ENCODE measurements at places on chromosomes 7 and 10.

DNA sequence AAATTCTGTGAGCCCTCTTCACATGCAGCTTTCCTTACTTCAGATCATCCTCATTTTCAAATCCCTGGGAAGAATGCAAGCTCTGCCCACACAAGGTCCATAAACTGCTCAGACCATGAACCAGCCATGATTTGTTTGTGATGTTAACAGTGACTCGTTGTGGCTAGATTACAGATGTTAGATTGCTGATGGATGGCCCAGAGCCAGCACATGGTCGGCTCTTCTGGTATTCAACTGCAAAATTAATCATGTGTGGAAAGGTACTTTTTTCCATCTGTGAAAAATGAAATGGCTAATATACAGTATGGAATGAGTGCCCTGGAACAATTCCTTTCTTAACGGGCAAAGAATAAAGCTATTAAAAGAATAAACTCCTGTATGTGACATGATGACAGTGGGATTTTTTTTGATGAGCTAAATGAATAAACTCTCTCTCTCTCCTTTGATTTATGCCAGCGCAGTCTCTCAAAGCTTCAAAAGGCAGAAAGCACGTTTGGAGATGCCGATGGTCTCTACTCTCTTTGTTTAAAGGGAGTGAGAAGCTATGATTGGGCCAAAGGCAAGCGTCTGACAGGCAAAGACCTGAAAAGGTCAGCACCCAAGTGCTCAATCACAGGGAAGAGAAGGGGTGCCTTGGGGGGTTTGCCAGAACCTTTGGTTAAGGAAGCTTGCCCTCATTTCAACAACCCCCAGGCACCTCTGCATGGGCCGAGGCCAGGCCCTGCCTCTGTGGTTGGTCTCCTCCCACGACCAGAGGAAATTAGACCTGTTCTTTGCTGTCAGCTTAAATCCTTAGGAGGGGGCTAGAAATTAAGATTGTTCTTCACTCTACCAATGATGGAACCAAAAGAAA lies 444.0 kb upstream of the NFE2L3 start:
- DNase-seq = no peak

DNA sequence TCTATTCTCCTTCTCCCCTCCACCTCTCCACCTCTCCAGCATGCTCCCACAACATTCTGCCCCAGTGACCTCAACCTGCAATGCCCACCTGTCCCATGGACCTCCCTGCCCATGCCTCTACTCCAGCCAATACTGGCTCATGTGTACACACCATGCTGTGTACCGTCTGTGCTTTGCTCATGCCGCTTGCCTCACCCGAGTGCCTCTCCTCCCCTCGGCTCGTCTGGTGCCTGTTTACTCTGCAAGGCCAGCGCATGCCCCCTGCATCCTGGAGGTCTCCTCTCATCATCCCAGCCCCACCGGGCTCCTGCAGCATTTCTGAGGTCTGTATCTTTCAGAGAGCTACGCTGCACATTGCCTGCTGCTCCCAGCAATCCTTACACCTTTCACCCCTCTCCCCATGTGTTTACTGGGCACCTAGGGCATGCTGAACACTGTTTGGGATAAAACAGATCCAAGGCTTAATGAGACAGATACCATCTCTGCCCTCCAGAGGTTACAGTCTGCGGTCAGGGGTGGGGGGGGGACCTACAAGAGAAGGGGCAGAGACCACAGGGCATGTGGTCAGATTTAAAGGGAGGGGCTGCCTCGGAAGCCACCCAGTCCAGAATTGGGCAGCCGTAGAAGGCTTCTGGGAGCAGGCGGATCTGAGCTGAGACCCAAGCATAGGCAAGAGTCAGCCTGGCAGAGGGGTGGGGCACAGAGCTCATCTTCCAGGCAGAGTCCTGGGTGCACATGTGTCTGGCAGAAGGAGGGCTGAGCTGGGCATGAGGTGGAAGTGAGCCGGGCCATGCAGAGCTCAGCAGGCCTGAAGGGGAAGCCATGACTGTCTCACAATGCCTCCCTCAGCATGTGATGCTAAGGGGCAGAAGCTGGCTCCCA lies 29.6 kb upstream of the PSAP start:
- DNase-seq = no peak

- no peak for DNase-seq
These were observed 752 bp downstream of the THSD7A start for GRCh38 chr7:11831156-11831735.

DNA sequence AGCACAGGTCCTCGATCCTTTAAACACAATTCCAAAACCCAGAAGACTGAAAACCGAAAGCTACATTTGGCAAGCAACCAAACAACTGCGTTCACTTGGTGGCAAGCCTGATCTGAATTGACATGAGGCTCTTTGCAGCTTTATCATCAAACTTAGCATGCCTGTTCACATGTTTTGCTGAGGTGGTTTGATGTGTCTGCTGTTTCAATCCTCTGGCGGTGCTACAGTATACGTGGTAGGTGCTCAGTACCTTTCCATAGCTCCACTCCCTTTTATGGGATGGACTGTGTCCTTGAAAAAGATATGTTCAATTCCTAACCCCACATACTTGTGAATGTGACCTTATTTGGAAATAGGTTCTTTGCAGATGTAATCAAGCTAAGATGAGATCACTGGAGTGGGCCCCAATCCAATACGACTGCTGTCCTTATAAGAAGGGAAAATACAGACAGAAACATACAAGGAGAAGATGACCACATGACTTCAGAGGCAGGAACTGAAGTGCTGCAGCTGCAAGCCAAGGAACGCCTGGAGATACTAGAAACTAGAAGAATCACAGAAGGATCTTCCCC lies 33.4 kb downstream of the CCDC6 start:
- peak; percentile 91 for DNase-seq

- DNase-seq = peak; percentile 34
These were observed 69.0 kb downstream of the VIPR2 start for GRCh38 chr7:159075563-159076238.

GRCh38 chr7:70856901-70857630 lies 274.9 kb upstream of the GALNT17 start:
- peak; percentile 36 for DNase-seq

DNA sequence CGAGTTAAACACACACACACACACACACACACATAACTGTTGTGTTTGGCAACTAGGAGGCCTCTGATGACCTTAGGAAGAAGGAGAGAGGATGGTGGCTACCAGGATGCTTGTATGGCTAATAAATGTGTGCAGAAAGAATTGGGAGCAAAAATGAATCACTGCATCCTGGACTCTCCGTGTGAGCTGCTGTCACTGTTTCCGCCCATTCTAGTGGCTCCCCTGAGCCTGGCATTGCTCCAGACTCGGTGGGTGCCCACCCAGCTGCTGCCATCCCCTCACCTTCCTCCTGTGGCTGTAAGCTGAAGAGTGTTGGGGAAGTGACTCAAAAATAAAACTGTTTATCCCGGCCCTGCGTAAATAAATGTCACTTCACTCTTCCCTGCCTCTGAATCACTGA lies 149.5 kb upstream of the MINDY3 start:
- no peak for DNase-seq

DNA sequence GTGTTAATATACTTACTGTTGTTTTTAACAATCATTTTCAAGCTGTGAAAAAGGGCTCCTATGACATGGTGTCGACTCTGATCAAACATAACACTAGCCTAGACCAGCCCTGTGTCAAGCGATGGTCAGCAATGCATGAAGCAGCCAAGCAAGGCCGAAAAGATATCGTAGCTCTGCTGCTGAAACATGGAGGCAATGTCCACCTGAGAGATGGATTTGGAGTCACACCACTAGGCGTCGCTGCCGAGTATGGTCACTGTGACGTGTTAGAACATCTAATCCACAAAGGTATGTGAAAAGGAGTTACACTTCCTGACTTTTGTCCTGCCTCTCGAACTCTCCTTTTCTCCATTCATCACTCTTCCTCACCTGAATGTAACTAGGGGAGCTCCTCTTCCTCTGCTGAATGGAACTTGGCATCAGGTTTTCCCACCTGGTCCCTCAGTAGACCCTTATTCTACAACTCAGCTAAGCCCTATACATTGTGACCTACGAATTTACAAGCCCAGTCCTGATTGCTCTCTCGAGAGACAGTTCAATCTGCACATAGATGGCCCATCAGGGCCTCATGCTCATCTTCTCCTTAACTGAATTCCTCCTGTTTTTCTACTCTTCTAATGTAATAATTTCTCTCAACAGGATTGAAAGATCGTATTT lies 23.0 kb downstream of the ASB15 start:
- DNase-seq = no peak

GRCh38 chr10:97210543-97210960 lies 24.8 kb upstream of the SLIT1 start:
- peak; percentile 71 for DNase-seq

DNA sequence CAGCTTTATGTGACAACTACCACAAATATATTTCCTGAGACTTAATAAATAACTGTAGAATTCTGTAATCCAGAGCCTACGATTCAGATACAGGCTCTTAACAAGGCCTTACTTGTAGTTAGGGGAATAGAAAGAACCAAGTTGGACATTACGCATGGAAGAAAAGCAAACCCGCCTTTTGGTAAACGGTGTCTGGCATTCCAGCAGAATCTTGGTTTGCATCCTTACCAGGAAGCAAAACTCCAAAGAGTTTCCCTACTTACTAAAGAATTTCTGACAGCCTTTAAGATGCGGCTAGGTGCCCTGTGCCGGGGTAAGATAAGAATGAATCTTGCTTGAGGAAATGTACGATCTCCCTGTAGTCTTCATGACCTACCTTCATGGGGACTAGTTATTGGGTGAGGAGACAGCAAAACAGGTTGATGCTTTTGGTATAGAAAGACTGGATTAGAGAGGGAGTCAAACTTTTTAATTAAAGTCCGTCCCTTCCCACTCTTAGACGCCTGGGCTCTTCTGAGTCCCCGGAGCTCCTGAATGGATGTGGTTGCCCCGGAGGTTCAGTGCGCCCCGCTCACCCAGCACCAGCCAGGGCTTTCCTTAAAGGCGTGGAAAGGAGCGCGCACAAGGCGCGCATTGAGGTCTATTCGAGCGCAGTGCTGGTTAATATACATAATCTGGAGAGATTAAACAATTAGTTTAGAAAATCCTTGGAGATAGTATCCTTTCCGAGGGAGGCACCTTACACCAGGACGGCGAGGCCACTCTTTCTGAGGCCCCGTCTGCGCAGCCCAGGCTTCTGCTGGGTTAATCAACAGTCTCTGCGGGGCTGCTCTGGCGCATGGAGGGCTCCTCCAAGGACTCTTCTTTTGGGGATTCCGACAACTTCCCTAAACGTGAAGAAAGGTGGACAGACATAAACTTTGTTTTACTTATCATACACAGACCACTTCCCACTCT lies 11.5 kb downstream of the PTF1A start:
- DNase-seq = no peak

DNA sequence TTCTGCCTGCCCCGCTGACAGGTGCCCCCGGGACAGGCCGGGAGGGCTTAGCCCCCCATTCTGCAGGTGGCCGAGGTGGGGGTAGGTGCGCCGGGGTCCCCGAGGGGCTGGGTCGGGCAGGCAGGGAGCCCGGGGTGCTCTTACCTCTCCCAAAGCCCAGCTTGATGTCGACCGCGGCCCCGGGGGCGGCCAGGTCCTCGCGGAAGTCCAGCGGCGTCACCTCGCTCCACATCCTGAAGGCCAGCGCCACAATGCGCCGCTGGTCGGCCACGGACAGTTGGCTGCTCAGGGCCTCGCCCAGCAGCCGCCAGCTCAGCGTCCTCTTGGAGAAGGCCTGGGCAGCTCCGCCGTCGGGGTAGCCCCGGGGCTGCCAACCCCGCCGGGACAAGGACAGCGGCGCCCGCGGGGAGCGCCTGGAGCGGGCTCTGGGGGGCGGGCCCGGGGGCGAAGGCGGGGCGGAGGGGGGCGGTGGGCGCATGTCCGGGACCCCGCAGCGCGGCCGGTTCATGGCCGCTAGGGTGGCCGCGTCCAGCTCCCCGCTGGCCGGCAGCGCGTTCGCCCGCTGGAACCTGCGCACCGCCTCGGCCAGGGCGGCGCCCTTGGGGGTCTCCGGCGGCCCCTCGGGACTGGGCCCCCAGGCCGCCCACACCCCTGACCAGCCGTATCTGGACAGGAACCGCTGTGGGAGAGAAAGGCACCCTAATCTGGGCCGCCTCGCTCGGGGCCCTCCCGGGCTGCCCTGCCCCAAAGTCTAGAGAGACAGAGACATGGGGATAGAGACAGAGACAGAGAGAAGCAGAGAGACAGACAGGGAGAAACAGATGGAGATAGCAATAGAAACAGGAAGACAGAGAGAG lies 1.7 kb downstream of the MMP21 start:
- no peak for DNase-seq

- DNase-seq = no peak
These were observed 124.2 kb downstream of the RNF32 start for GRCh38 chr7:156764766-156765165.

Measured in breast epithelium (tissue), 4 donors.